Activated T-helper 2 cell treated with anti-CD3 and anti-CD28 coated beads, Interferon-gamma antibody, Interleukin-2, Interleukin-4, amounts not matched to agents 10 μg/mL and 5 μg/mL and 100 μg/mL, durations not matched to agents 14 hours and 24 hours and 36 hours (primary cell): ENCODE measurements at places on chromosomes 12 and 14. TPM values are rescaled to one million over a fixed set of nuclear protein-coding genes. Genes with fewer than 3 reads are reported as not detected.

Gene ALDH6A1
- 14.8 and 17.6 TPM in 2 replicates for total RNA-seq

GRCh38 chr12:12612358-12612757, 682 bp downstream of the CREBL2 start:
- no peak for DNase-seq

GRCh38 chr12:45458854-45459807, 243.2 kb downstream of the ANO6 start:
- DNase-seq: no peak

- DNase-seq: no peak
Measured at GRCh38 chr12:30782316-30783173, 27.8 kb upstream of the CAPRIN2 start.

Gene SPTB
- total RNA-seq: 0.02 and 0.05 TPM in 2 replicates

- DNase-seq: no peak
Measured at GRCh38 chr12:13976028-13976584, 5.3 kb downstream of the GRIN2B start.

DNA sequence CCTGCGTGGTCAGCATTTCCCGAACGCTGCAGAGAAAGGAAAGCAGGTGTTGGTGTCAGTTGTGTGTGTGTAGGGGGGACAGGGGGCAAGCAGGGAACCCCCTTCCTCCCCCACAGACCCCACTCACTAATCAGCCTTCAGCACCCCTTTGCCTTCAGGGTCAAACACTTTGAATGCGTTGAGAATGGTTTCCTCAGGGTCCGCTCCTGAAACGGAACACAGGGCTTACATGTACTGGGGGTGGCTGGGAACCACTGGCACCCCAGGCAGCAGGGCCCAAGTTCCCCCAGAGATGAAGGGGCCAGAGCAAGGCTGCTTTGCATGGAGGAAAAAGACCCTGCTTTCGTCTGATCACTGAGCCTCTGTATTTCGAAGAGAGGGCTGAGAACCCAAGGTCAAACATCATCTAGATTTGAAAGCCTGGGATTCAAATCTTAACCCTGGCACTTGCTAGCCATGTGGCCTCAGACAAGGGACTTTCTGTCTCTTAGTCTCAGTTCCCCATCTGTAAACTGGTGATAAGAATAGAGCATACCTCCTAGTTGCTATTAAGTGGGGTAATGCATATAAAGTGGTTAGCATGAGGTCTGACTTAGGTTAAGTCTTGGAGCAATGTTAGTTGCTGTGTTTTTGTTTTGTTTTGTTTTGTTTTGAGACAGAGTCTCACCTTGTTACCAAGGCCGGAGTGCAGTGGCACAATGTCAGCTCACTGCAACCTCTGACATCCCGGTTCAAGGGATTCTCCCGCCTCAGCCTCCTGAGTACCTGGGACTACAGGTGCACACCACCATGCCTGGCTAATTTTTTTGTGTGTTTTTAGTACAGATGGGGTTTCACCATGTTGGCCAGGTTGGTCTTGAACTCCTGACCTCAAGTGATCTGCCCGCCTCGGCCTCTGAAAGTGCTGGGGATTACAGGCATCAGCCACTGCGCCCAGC, 7.0 kb downstream of the MYL2 start:
- no peak for DNase-seq

- DNase-seq: no peak
Measured at GRCh38 chr14:60648934-60649874, at the start of gene SIX1. TSS of gene SIX1 (minus strand) at chr14:60649477. CDS start at chr14:60649189, 288 bp downstream.

DNA sequence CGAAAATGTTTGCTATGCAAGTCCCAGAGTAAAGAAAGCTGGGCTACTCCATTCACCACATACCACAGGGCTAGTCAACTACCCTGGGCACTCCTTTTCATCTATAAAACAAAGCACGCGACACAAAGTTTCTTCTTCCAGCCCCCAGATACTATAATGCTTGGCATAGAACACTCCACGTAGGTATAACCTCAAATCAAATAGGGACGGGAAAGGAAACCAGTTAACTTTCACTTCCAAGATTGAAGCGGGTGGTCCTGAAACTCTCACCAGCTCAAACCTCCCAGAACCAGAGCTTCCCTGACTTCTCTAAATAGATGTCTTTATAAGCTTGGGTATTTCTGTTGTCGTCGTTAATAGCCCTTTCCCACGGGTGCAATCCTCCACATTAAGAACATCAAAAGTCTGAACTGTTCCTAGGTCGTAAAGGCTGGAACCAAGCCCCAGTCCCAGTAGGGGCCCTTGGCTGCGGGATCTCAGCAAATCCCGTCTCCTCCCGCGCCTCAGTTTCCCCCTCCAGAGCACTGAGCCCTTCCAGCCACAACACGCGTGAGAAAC, 647 bp downstream of the LGMN start:
- no peak for DNase-seq

- no peak for DNase-seq
Measured at GRCh38 chr12:120457133-120457532, 10.9 kb downstream of the GATC start.

GRCh38 chr12:62656591-62657362, 190.2 kb downstream of the MON2 start:
- DNase-seq: no peak

DNA sequence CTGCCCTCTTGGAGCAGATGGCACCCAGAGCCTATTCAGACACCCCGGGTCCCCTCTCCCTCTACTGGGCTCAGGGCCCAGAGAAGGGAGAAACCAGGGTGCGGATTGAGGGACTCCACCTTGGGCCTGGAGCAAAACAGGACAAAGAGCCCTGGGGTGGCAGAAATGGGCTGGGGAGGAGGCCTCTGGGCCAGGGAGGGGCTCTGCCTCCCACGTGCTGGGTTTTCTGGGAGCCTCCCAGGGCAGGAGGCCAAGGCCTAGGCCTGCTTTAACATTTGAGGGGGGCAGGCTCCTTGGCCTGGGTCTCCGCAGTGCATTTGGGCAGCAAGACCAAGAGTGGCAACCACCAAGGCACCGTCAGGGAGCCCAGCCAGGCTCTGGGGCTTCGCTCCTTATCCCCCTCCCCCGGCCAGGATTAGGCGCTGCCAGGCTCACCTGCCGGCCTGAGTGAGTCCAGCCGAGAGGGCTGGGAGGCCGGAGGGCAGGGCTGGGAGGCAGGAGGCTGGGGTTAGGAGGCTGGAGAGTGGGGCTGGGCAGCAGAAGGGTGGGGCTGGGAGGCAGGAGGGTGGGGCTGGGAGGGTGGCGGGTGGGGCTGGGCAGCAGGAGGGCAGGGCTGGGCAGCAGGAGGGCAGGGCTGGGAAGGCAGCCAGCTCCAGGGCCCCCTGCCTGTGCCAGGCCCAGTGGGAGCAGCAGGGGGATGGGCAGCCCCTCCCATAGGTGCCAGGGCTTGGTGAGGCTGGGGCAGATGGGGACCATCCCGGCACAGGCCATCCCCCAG, 101.8 kb upstream of the EIF5 start:
- no peak for DNase-seq

Gene TMEM229B
- 0.71 and 0.75 TPM in 2 replicates for total RNA-seq

GRCh38 chr12:112219195-112219594, 93.8 kb downstream of the TRAFD1 start:
- DNase-seq: no peak

- no peak for DNase-seq
Measured at GRCh38 chr12:85405781-85406522, 125.9 kb downstream of the ALX1 start.

- DNase-seq: no peak
Measured at GRCh38 chr14:103302966-103303365, 31.1 kb upstream of the EIF5 start.

Gene IPO8
- total RNA-seq: 40.1 and 44.3 TPM in 2 replicates

Gene BICDL1
- total RNA-seq: 127 and 130 TPM in 2 replicates

Gene POTEG
- not detected in 2 replicates for total RNA-seq

DNA sequence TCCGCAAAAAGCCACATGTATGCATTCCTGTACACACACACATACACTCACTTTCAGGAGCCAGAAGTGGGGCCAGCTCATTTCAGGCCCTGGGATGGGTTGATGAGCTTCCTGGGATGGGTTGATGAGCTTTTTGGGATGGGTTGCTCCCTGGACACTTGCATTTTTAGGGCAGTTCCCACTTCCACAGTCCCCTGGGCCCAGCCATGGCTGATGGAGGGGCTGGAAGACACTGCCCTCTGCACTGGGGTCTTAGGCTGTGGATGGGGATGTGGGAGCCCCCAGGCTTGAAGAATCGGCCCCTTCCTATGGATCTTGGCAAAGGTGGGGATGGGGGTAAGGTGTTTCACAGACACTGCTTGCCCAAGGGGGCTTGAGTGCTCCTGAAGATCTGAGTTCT, 12.7 kb downstream of the ACVRL1 start:
- no peak for DNase-seq

- no peak for DNase-seq
Measured at GRCh38 chr14:55458800-55459515, 18.5 kb upstream of the TBPL2 start.

DNA sequence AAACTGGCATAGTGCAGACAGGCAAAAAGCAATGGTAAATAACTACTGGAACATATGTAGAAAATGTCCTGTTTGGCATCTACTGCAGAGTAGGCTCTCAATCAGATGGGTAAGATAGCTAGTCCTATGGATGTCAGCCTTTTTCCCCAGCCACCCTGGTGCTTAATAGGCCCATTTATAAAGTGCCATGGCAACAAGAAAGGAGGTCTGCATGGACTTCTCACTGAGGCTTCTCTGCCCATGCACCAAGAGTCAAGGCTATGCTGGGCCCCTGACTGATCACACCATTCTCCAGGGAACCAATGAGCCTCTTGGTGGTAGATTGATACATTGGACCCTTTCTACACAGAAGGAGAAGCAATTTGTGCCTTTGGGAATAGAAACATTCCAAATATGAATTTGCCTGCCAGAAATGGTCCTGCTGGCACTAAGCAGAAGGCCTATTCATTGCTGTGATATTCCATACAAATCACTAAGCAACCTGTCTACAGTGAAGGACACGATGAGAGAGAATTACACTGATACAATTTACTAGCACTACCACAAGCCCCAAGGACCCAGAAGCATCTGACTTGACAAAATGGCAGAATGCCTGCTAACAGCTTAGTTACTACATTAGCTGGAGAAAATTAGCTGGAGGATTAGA, 43.8 kb downstream of the RESF1 start:
- DNase-seq: no peak

GRCh38 chr14:71833476-71833875, 98.8 kb upstream of the RGS6 start:
- no peak for DNase-seq

Gene SMIM41
- total RNA-seq: 0.14 and 0.16 TPM in 2 replicates

DNA sequence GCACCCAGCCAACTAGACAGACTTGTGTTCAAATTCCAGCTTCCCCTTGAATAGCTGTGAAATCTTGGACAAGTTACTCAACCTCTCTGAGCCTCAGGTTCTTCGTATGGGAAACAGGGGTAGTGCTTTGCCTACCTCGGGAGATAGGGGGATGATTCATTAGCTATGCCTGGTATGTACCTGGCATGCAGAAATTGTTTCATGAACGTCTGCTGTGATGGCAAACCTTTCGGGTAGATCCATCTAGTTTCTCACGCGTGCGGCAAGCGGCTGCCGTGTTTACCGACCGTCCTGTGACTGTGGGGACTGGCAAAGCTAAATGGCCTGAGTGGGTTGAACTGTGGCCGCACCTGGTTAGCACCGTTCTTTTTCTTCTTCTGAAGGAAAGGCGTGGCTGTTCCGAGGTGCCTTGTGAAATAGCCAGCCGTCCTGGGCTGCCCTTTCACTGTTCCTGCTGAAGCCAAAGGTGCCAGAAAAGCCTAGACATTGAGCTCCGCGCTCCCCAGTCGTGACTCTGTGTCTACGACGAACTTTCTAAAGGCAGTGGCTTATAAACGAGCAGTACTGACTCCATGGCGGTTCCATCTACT, 40.6 kb upstream of the MED13L start:
- no peak for DNase-seq

Gene MFAP5
- total RNA-seq: not detected in 2 replicates

GRCh38 chr12:22172501-22172900, 126.5 kb downstream of the CMAS start:
- no peak for DNase-seq

Gene RBP5
- 1.2 TPM in 1 of 2 replicates, not detected in the other for total RNA-seq

Gene TC2N
- 16.1 and 19.9 TPM in 2 replicates for total RNA-seq

- DNase-seq: no peak
Measured at GRCh38 chr12:116867523-116867922, 13.7 kb downstream of the HRK start.

- peak; percentile 28 for DNase-seq
Measured at GRCh38 chr14:92651758-92652406, 96.5 kb downstream of the LGMN start.

GRCh38 chr12:105765053-105766014, 373.4 kb downstream of the NUAK1 start:
- no peak for DNase-seq

DNA sequence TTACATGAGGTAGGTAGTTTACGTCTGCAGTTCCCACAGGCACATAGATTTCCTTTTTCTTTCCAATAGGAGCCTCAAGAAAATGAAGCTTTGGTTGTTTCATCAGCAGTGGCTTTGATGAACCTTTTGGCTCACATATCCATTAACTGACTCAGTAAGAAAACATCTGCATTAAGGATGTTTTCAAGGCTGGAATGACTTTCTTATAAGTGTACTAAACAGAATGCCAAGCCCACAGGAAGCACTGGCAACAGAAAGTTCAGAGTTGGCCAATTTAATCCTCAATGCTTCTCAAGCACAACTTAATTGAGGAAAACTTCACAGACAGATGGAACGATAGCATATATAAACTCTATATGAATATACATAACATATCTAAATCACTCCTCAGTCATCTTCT, 63.5 kb downstream of the ST8SIA1 start:
- no peak for DNase-seq

DNA sequence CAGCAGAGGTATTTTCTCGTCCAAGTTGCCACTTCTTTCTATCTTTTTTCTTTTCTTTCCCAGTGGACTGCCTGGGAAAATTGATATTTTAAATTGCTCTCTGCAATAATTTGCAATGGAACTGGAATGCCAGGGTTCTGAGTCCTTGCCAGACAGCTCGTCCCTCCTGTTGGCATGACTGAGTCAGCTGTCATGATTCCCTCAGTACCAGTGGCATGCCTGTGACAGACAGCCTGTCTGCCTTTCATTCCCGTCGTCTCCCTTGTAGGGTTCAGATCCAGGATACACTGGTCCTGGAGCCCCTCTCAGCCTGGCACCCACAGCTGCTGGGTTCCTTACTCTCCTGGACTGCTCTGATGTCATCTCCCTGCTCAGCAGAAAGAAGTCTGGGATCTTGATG, 84.8 kb downstream of the PTPN11 start:
- DNase-seq: no peak

Gene DHRS2
- total RNA-seq: 2.2 and 2.3 TPM in 2 replicates

Gene B4GALNT1
- total RNA-seq: 10.8 and 11.3 TPM in 2 replicates

- no peak for DNase-seq
Measured at GRCh38 chr14:66680216-66680615, 172.3 kb downstream of the GPHN start.

DNA sequence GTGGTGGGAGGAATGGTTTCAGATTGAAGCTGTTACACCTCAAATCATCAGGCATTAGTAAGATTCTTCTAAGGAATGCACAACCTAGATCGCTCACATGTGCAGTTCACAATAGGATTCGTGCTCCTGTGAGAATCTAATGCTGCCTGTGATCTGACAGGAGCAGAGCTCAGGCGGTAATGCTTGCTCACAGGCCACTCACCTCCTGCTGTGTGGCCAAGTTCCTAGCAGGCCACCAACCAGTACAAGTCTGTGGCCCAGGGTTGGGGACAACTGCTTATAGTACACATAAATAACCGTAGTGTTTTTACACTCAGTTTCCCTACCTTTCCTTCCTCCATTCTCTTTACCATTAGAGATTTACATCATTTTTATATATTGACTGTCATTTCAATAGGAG, 121.4 kb downstream of the SLCO1B3 start:
- DNase-seq: no peak
